Activated T-cell treated with anti-CD3 and anti-CD28 coated beads, Interleukin-2, amount 50 U/mL, for 24 hours (primary cell): ENCODE measurements at places on chromosomes 1 and 21.
A peak's percentile ranks its signal among the peaks of the same experiment; 100 is the strongest.

GRCh38 chr1:25205786-25206185 is 26.5 kb downstream of the SYF2 start:
- no peak for DNase-seq

- DNase-seq, result peak; percentile 51
Observed at GRCh38 chr1:58968360-58968952, 184.6 kb upstream of the JUN start.

DNA sequence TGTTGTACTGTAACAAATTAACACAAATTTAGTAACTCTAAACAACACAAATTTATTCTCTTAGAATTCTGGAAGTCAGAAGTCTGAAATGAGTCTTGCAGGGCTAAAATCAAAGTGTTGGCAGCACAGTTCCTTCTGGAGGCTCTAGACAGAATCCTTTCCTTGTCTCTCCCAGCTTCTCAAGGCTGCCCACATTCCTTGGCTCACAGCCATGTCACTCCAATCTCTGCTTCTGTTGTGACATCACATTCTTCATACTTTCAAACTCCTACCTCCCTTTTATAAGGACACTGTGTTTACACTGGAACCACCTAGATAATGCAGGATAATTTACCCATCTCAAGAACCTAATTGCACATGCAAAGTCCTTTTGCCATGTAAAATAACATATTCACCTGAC is 225.0 kb upstream of the PRMT6 start:
- no peak for DNase-seq

DNA sequence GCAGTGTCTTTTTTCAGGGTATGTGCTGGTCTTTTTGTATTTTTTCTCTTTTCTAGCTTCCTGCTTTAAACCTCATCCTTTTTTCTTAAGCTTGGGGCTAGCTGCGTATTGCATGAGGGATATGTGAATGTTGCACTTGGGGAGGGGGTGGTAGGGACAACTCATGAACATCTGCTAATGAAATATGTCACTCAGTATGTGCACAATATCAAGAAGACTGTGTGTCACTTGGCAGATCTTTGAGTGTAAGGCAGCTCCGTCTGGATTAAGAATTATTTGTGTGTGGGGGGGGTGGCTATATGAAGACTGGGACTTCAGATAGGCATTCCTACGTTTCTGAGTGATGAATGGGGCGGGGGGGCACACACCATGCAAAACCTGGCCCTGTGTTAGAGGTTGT is 170.4 kb upstream of the CACNA1E start:
- DNase-seq, result no peak

DNA sequence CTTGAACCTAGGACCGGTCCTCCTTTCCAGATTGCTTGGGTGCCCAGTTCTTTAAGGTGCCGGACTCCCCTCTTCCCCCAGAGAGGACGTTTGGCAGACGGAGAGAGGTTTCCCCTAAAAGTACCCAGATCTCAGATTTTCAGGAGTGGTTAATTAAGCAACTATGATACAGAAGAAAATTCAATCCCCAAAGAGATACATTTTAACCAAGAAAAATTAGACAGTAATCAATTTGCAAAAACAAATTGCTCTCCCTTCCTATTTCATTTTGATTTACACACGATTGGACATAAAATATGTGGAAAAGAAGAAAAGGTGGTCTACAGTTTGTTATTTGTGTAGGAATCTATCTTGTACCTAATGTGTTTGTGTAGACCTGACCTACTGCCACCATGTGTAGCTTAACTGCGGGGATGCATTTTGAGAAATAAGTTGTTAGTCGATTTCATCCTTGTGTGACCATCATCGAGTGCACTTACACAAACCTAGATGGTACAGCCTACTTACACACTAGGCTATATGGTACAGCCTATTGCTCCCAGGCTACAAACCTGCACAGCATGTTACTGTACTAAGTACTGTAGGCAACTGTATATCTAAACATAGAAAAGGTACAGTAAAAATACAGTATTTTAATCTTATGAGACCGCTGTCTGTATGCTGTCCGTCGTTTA is 755 bp downstream of the RPAP2 start:
- no peak for DNase-seq

DNA sequence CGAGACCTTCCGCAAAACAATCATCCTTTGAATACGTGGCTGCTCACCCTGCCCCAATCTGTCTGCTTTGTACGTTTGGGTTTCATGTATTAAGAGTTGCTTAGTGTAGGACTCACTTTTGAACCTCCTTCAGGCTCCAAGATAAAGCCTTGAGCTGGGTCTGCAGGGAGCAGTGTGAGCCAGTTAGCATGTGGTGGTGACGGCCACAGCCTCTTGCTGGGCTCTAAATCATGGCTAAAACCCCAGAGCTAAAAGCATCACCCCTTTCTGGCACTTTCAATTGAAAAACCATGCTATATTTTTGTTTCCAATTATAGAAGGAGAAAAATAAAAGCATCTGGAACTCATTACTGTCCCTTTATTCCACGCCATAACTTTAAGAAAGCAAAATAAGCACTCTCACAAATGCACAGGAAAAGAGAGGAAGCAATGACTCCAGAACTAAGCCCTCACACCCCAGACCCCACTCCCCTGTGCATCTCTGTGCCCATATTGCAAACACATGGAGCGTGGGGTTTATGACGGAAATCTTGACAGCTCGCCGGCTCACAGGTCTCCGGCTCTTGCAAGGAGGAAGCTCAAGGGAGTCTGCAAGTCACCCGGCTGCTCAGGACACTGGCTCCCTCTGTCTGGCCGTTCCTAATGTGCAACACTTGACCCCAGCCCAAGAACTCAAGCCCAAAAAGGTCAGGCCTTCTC is 135.5 kb downstream of the MIS18A start:
- DNase-seq, result no peak

- no peak for DNase-seq
Observed at GRCh38 chr1:234709473-234710228, 99.7 kb upstream of the IRF2BP2 start.
